Activated CD4-positive, alpha-beta T cell treated with anti-CD3 and anti-CD28 coated beads, Interleukin-2, Interleukin-4, amounts not matched to agents 100 ng/mL and 50 ng/mL, durations not matched to agents 16 hours and 8 hours (primary cell): ENCODE measurements at places on chromosomes 11 and 22.

- DNase-seq, result peak; percentile 6
Observed at GRCh38 chr11:13465909-13466371, 2.9 kb upstream of the BTBD10 start.

DNA sequence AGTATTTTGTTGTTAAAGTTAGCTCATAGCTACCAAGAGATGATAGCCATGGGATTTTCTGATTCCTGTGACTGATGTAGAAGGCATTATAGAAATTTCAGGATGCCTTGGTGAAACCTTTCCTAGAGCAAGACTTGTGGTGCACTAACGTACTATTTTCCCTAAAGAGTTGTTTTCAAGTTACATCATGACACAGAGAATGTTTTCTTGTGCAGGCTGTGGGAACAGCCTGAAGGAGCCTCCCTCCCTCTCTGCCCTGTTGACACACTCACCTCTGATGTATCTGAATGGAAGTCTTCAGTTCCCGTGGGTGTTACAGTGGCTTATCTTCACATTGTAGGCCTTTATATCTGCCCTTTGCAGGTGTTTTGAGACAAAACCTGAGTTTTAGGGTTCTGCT, 121.6 kb downstream of the LDLRAD3 start:
- no peak for DNase-seq

DNA sequence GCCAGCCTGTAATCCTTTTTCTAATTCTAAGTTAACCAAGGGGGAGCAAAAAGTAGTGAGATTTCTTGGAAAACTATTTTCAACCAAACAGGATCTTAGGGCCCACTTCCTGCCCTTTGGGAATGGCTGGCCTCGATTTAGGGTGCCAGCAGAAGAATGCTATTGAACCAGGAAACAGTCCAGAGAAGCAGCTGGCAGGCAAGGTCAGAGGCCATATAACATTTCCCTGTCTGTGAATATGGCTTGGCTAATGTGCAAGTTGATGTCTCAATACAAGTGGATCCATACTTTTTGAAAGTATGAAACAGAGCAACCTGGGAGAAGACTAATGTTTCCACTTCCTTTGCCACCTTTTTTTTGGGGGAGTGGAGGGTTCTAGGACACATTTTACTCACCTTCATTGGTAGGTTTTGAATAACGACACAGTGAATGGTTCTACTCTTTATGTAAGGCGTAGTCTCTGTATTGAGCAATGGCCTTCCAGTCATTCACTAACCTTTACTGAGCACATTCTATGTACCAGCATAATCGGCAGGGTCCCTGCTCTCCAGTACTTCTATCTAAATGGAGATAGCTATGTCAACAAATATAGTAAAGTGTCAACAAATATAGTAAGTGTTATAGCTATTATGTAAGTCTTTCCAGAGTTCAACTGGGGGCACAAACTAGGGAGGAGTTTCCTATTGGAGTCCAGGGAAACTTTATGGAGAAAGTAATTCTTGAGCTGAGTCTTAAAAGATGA, 34.2 kb upstream of the RRM1 start:
- no peak for DNase-seq

DNA sequence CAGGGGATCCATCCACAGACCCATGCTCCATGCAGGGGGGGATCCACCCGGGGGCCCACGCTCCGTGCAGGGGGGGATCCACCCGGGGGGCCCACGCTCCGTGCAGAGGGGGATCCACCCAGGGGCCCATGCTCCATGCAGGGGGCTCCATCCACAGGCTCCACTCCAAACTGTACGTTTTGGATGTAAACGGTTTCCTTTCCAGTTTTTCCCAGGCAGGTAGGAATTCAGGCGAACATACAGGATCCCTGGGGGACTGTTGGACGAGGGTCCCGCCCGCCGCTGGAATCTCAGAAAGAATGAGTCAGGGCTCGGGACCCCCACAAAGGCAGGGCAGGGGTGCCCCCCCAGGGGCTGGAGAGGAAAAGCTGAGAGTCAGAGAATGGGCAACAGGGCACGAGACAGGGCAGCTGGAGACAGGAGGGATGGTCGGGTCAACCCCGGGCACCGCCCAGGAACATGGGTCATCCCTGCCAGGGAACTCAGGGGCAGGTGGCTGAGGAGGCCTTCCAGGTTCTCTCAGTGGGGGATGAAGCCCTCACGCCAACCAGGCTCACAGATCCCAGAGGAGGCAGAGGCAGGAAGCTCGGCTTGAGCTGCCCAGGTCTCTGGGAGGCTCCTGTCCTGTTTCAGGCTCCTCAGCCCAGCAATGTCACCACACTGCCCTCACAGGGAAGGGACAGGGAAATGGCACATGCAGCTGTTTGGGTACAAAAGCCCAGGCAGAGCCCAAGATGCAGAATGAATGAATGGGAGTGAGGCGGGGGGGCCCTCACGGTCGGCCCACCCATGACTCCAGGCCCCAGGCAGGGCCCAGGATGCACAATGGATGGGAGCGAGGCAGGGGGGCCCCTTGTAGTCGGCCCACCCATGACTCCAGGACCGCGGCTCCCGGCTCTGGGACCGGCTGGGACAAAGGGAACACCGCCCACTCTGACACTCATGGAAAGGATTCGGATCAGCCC, 200.2 kb downstream of the BRD1 start:
- no peak for DNase-seq

GRCh38 chr11:62461740-62462507, 43.1 kb downstream of the SCGB1A1 start:
- no peak for DNase-seq

DNA sequence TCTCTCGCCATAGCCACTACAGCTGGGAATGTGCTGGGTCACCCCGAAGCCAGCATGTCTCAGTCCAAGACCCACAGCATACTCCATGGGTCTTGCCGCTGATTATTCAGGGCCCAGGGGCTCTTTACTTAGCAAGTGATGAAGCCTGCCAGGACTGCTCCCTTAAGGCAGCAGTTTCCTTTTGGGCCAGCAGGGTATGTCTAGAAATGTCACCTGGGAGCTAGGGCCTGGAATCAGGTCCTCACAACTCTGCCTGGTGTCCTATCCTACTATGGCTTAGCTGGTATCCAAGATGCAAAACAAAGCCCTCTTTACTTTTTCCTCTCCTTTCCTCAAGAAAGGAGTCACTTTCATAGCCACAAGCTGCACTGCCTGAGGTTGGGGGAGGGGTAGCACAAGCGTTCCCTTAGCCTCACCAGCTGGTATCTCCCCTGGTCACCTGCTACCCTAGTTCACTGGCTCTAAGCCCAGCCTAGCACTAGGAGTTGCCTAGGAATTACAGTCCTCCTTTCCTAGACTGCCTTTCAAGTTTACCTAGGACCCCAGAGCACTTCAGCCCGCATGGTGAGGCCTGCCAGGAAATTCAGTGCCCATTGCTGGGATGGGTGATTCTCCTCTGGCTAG, 22.6 kb upstream of the NCR3LG1 start:
- no peak for DNase-seq

DNA sequence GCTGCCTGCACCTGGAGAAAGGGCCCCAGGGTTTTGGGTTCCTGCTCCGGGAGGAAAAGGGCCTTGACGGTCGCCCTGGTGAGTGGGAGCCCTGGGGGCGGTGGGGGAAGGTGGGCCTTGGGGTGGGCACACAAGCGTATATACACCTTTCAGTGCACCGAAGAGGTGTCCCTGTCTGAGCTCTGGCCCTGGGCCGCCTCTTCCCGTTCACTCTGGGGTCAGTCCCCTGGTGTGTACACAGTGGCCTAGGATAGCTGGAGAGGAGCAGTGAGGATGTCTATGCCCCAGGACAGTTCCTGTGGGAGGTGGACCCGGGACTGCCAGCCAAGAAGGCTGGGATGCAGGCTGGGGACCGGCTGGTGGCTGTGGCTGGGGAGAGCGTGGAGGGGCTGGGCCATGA, 2.8 kb downstream of the NHERF4 start:
- no peak for DNase-seq

DNA sequence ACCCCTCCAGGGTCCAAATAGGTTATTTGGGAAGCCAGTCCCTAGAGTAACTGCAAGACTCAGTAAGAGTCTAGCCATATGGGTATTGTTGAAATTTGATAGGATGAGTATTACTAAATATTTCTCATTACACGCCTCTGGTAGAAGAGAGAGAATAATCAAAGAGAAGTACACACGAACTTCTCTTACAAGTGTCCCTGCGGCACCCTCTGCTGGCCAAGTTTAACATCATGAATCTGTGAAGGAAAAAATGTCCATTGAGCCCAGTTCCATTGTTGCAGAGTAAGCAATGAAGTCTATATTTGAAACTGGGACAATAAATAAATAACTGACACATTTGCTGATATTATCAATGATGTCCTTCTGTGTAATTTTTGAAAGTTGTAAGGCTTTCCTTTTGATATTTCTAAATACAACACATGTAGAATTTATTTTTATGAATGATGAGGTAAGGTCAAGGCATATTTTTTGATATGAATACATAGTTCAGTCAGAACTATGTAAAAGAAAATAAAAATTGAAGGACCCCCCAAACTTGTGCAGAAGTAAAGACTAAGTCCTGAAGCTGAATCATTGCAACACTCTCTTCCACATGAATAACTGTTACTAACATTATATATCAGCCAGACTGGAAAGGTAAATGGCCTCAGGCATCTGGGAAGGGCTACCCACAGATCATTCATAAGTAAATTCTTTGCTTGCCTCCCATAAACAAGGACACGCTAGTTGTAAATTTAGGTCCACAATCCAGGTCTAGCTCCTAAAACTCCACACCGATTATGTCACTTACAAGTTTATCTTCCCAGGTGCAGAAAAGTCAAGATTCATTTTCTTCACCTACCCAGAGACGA, 10.0 kb downstream of the OR51L1 start:
- peak; percentile 46 for DNase-seq

- DNase-seq, result peak; percentile 12
Observed at GRCh38 chr11:26331911-26332571, at the start of gene ANO3. Gene ANO3 (plus strand): TSS chr11:26332130. CDS start chr11:26332276, 146 bp downstream.

DNA sequence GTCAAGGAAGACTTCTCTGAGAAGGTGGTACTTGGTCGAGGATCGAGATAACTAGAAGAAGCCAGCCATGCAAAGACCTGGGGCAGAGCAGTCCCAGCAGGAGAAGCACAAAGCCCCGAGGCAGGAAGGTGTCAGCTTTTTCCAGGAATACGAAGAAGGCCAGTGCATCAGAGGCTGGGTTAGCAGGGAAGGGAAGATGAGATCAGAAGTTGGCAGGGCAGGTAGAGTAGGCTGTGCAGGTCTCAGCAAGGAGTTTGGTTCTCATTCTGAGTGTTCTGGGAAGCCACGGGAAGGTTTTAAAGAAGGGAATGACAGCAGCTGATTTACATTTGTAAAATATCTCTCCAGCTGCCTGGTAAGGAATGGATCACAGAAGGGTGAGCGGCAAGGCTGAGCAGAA, 111.3 kb downstream of the TENM4 start:
- no peak for DNase-seq

DNA sequence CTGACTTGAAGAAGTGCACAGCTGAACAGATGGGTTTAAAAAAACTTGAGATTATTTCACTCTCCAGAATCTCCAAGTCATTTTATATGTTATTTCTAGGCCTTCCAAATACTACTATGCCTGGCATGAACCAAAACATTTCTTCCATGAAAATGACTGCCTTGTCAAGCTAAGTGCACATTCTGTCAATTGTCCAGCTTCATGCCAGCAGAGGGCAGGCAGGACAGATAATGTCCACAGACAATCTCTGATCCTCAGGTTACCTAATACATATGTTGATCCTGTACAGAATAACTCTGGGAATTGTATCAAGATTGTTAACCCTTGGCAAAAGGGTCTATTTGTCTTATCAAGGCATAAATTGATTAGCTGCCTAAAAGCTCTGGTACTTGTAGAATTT, 229.5 kb downstream of the AASDHPPT start:
- no peak for DNase-seq

GRCh38 chr22:49367041-49367697, 460.5 kb downstream of the BRD1 start:
- DNase-seq, result no peak

- no peak for DNase-seq
Observed at GRCh38 chr11:2427721-2428321, 16.5 kb downstream of the TRPM5 start.

GRCh38 chr11:108933630-108934029, 268.8 kb downstream of the DDX10 start:
- DNase-seq, result no peak

DNA sequence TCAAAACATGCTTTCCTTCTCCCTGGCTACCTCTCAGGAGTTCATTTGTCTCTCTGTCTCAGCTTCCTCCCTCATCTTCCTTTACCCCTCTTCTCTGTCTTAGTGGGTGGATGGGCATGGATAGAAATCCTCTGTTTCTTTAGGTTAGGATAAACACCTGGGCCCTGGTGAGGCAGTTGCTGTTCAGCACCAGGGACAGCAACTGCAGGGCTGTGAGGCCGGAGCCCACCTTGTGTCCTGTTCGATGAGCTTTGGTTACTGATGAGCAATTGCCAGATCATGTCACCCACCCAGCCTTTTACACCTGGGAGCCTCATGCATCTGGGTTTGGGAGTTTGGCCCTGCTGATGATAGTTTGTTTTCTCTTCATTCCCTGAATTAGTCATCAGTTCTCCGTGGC, 6.1 kb upstream of the CRYBB3 start:
- no peak for DNase-seq

DNA sequence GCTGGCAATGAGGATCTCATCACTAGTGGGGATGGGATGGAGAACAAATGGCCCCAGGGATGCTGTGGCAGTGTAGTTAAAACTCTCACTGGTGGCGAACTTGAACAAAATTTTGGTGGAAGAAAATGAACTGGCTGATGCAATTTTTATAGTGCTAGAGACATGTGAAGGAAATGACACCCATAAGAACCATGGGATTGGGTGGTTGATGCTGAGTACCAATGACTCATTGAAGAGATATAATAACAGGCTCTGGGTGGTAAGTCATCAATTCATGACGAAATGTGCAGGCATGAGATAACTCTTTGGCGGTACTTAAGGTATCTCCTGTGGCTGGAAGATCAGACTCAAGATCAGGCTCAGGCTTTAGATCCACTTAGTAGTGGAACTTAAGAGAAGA, 172.9 kb upstream of the DDI1 start:
- no peak for DNase-seq

GRCh38 chr11:134760299-134760698, 348.3 kb upstream of the B3GAT1 start:
- no peak for DNase-seq

DNA sequence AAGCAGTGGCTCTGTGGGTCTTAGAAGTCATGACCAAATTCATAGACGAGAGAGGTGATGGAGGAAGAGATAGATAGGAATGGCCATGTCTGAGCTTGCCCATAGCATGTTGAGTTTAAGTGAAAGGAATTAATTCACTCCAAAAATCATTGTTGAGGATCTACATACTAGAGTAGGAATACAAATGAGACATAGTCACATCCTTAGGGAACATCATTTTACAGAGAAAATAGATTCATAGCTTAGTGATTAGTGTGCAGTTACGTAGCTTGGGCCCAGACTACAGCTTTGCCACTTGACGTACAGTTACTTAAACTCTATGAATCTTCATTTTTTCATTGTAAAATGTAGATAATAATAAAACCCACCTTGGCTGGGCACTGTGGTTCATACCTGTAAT, 21.4 kb upstream of the BMAL1 start:
- no peak for DNase-seq

DNA sequence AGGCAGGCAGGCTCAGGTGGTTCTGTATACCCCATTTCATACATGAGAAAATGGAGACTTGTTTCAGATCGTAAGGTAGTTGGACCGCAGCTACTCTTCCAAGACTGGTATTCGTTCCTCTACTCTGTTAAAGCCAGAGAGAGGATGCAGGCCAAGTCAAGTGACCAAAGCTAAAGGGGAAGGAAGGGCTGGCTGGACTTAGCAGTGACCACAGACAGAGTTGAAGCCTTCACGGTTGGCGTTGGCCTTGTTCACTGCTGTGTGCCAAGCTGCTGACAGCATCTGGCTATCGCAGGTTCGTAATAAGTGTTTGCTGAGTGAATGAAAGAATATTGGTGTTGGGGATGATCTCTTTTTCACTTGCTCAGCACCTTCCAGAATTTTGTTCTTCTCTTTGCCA, 64.2 kb downstream of the PTPRJ start:
- DNase-seq, result no peak

GRCh38 chr22:47107431-47107830, 345.0 kb downstream of the TBC1D22A start:
- DNase-seq, result no peak
